Small intestine (tissue), 16 donors: ENCODE measurements at places on chromosomes 2 and 18.

GRCh38 chr18:10242936-10243680 is 211.3 kb upstream of the APCDD1 start:
- DNase-seq = no peak

- DNase-seq = no peak
Observed at GRCh38 chr2:95012881-95013550, 12.5 kb upstream of the MAL start.

DNA sequence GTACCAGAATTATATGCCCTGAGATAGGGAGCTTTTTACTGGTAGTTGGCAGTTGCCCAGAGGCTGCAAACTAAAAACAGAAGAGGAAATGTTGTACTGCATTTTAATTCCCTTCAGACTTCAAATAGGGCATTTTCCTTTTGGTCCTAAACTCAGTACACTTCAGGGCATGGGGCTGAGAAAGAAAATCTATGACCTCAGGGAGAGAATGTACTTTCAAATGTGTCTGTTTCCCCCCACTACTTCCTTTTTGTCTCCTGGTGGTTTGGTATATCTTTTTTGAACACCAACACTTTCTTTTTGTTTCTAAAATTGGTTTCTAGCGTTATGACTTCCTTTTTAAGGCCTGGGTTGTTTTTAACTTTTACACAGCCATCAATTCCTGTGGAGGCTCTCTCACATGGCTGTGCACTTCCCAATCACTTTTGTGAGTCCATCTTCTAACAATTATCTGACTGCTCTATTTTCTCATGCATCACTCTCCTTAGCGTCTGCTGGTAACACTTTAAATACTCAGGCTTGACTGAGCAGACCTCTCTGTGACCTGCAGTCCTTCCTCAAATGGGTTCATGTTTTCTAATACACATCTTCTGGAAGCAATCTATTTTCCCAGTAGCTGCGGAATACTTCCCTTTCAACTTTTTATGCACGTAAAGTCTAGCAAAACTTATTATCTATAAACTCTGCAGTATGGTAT is 596.0 kb downstream of the LRP1B start:
- no peak for DNase-seq

- DNase-seq = no peak
Observed at GRCh38 chr2:62207491-62207890, 11.6 kb downstream of the B3GNT2 start.

GRCh38 chr2:8692783-8693156 is 10.9 kb downstream of the ID2 start:
- no peak for DNase-seq

DNA sequence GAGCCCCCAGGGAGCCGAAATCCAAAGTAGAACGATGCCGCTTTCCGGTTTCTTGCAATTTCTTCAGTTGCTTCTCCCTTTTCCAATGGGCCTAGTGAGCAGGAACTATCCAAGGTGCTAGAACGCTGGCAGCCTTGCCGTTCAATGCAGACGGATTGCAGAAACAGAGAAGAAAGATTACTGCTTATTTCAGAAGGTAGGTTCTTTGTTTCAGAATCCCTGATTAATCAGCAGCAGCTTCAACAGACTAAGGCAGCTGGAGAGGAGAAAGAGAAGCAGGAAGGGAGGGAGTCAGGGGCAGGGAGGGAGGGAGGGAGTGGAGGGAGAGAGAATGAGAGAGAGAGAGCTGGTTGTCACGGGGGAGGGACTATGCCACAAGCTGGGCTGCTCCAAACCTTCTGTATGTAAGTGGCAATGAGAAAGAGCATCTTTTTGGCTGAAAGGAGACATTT is 576 bp downstream of the NYAP2 start:
- DNase-seq = peak; percentile 5

DNA sequence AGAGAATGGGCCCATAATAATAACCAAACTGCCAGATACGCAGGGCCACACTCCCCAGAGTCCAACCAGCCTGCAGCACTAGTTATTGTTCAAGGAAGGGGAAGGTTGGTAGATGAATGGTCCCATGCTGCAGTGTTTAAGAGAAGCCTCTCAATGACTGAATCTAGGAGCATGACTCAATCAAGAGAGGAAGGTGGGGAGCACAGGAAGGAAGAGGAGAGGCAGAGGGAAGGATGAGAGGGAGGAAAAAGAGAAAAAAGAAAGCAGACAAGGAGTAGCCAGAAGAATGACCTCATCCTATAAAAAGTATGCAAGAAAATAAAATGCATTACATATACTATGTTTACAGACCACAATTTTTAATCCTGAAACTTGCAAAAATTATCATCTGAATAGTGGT is 174.5 kb downstream of the TCF4 start:
- DNase-seq = no peak

DNA sequence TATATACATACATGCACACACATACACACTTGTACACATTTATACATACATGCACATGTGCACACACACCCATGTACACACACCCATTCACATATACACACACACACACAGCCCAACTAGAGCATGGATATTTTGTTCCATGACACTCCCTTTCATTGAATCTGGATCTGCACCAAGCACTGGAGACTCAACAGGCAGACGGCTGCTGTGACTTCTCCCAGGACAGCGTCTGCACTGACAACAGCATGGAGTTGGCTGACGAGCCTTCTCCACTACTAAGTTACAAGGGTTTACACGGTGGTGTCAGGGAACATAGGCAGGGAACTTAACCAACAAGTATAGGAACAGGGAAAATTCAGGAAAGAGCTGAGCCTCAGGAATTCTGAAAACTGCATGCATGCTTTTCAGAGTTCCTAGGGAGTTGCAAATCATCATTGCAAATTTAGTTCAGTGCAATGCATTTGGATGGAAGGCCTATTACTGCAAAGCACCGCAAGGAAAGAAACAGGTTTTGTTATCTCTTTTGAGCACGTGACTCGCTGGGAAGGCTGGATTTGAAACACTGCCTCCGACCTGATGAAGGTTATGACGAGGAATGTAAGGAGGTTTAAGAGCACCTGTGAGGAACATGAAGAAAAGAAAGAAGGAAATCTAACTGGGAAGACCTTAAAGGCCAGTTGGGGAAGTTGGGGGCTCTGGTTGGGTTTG is 35.9 kb downstream of the TMEM18 start:
- peak; percentile 28 for DNase-seq

- DNase-seq = no peak
Observed at GRCh38 chr2:458425-458815, 170.5 kb upstream of the ALKAL2 start.

GRCh38 chr2:119196301-119197125 is 27.1 kb upstream of the STEAP3 start:
- DNase-seq = no peak

GRCh38 chr18:11850821-11851145 is 430 bp upstream of the CHMP1B start:
- DNase-seq = no peak

DNA sequence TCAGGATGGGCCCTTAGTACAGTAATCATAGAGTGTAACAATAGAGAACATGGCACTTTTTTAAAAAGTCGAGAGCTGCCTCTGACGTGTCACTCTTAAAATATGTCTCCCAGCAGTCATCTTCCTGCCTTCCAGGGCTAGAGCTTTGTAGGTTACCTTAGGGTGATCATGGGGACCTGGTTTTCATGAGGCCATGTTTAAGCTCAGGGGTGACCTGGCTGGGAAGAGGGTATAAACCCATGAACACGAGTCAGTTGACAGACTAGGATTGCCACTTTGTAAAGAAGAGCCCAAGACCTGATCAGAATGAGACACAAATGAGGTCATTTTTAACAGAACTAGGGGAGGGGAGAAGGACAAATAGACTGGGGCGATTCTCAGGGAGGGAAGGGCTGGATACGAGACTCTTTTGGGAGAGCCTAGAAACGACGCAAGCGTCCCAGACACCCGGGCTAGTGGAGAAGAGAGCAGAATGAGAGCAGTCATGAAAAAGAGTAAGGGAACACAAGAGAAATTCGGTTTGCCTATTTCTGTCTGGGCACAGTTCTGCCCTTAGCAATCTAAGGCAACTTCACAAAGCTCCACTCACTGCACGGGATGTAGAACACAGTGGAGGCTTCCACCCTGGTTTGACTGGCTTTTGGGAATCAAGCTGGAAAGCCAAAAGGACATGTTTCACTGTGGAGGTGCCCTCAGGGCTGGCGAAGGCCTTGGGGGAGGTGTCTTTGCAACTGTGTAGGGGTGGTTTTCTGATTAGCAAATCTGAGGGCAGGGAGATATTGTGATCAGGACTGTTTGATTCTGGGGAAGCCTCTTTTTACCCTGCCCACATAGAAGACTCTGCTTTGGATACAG is 1.8 kb upstream of the RAB31 start:
- DNase-seq = no peak

- DNase-seq = peak; percentile 30
Observed at GRCh38 chr2:237486334-237486818, 675 bp upstream of the MLPH start.

GRCh38 chr2:109457366-109457765 is 156.4 kb downstream of the SEPTIN10 start:
- no peak for DNase-seq

DNA sequence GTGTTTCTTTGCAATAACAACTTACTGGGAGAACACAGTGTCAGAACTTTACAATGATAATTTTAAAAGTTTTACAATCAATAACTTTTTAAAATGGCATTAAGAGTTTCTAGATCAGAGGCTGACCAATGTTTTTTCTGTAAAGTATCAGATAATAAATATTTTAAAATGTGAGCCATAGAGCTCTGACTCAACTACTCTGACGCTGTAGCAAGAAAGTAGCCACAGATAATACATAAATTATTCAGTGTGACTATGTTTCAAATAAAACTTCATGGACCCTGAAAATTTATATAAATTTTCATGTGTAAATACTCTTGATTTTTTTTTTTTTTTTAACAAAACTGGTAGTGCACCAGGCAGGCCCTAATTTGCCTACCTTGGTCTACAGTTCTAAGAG is 77.4 kb downstream of the CUL3 start:
- no peak for DNase-seq

DNA sequence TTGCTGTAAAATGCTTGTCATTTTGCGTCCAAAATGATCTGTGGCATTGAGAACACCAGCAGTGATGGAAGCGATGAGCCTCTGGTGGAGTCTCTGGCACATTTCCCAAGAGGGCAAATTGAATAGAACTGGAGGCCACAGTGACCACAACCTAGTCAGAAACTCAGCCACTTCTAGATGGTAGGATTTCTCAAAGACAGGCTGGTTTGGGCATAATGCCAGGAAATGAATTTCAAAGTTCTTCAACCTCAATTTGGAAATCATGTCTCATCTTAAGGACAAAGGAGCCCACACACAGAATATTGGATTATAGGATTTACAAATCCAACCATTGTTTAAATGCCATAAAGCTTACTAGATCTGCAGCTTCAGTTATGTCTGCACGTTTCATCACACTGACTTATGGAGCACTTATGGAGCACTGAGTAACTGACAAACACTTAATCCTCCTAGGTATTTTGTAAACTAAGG is 132.1 kb downstream of the COL6A3 start:
- DNase-seq = no peak

DNA sequence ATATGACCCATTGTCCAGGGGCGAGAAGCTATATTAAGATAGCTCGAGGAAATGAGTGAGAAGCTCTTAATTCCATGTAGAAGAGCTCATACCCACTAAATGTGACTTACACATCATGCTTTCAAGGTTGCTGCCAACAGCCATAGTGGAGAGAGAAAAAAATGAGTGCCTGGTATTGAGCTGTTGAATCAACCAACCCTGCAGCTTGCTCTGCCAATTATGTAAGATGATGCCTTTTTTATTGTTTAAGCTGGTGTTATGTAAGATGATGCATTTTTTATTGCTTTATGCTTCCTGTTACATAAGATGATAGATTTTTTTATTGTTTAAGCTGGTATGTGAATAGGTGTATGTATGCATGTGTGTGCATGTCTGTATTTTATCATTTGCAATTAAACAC is 228.2 kb downstream of the CCDC178 start:
- no peak for DNase-seq

GRCh38 chr2:133177196-133177595 is 391.1 kb downstream of the NCKAP5 start:
- DNase-seq = no peak

DNA sequence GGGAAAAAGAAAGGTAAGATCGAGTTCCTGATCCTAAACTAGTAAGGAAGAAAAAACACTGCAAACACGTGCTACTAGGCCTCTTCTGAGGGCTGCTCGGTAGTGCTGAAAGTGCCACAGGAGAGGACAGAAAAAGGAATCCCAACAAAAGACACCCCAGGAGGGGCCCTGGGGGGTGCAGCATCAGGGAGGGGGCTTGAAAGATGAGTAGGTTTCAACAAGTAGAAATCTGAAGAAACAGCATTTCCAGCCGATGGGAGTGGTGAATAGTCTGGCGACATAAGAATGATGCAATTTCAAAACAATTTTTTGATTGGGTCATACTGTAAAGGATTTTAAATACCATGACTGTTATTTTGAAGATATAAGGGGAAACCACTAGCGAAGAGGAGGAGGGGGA is 98.6 kb downstream of the NOL10 start:
- DNase-seq = no peak

- DNase-seq = no peak
Observed at GRCh38 chr2:216950547-216950946, 90.7 kb upstream of the TNP1 start.

GRCh38 chr2:77807531-77808215 is 285.5 kb upstream of the LRRTM4 start:
- peak; percentile 42 for DNase-seq

DNA sequence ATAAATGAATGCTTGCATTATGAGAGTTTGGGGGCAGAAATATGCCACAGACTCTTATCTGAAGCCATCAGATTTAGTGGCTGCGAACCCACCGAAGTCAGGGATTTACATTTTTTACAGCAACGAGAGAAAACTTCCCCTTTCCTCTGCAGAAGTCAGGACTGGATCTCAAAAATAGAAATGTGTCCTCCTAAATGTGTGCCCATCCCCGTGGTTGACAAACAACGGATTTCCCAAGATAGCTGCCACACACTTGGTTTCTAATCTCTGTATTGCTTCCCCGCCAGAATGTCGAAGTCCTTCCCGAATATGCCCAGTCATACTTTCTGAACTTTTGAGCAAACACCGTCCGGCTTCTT is 879 bp upstream of the ADAM23 start:
- no peak for DNase-seq

DNA sequence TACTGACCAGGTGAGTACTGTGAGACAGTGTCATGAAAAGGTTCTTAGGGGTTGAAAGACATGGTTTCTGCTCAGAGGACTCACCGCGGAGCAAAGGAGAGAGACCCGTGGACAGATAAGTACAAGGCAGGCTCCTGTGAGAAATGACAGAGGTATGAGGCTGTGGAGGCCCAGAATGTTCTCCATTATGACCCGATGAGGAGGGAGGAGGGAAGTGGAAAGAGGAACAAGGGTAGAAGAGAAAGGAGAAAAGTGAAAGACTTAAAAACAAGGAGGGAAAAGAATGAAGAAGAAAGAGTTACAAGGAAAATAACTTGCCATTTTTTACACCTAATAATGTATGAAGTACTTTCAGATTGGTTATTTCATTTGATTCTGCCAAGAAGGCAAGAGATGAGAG is 29.8 kb downstream of the MAPRE3 start:
- DNase-seq = no peak

GRCh38 chr2:231111987-231112386 is 12.9 kb downstream of the HTR2B start:
- no peak for DNase-seq

- DNase-seq = no peak
Observed at GRCh38 chr18:7870855-7871254, 303.7 kb downstream of the PTPRM start.

GRCh38 chr2:210363261-210363660 is 48.3 kb upstream of the MYL1 start:
- no peak for DNase-seq

- DNase-seq = no peak
Observed at GRCh38 chr2:232543928-232544631, 4.6 kb downstream of the CHRNG start.

GRCh38 chr2:119212139-119212800 is 11.4 kb upstream of the STEAP3 start:
- DNase-seq = no peak
